ENCODE measurements at places on chromosomes 2 and 18.

- DNase-seq, result no peak
These were observed 45.6 kb downstream of the PARD6G start for GRCh38 chr18:80201739-80202138.

DNA sequence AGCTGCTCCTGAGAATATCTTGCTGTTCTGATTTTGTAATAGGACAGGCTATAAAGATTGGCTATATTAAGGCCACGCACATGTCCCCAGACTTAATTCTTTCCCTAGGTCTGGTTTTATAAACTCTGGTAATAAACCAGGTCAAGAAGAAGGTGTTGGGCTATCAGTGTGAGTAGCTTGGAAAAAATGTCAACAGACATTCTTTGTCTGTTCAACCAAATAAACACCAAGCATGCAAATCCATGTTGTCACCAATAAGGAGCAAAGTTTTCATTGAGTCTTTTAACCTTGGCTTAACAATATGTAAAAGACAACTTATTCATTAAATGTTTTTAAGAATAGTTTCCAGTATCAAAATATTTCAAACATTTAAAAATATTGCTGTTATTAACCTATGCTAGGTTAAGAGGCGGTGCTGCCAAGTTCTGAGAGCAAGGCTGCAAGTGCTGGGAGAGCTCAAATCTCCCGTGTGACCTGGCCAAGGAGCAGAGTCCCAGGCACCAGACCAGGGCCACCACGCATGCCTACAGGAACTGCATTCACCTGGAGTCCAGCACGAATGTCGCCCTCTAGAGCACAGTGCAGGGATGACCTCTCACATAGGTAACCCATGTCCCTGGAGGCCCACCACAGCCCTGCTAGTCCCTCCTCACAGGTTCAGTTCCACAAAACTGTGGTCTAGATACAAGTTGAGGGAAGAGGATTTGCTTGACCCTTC, 120.5 kb upstream of the POU3F3 start:
- DNase-seq, result peak; percentile 42

DNA sequence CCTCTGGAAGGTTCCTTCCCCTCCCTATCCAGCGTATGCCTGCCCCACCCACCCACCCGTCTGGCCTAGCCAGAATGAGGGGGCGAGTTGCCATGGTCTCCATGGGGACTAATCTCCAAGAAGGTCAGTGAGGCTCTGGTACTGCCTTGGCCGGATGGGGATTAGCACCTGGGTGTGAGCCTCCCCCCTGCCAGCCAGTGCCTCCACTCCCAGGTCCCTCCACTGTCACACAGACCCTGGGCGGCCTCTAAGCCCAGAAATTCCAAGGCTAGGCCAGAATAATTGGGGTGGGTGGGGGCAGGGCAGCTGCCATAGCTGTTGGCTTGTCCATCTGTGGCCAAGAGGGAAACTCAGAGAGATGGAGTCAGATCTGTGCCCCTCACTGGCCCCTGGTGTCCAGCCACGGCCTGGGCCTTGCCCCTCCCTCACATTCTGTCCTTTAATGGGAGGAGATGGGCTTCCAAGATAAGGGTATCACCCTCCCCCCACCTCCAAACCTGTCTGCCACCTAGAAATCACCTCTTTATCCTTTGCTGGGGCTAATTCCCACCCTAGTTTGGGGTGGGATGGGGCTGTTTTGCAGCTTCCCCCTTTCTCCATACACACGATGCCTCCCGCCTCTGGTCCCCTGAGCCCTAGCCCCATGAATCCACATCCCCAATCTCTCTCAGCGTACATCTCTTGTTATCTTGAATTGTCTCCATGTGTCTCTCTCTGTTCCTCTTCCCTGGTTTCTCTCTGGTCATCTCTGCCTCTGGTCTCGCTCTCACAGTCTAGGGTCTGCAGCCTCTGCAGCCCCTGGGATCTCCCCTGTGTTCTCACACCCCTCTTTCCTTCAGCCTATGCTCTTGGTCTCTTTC, 6.0 kb upstream of the CRYBA2 start:
- no peak for DNase-seq

GRCh38 chr2:129205766-129206165, 773.7 kb upstream of the RAB6C start:
- DNase-seq, result no peak

- peak; percentile 27 for DNase-seq
These were observed 160.1 kb downstream of the HAUS1 start for GRCh38 chr18:46264255-46264654.

- DNase-seq, result no peak
These were observed 93.0 kb upstream of the CRIM1 start for GRCh38 chr2:36262581-36262980.

DNA sequence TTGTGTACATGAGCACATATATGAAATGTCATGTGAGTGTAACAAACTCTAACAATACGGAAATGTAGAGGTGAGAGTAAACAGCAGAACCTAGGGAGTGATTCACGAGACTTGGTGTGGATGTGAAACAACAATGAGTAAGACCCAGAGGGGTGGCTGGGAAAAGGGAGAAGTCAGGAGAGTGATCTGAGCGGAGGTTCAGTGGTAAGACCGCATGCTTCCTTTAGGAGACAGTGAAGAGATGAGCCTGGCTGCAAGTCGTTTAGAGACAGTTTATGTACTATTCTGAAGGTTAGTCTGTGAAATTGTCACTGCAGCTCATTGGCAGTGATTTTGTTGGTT, 150.6 kb downstream of the PRPF40A start:
- DNase-seq, result no peak

DNA sequence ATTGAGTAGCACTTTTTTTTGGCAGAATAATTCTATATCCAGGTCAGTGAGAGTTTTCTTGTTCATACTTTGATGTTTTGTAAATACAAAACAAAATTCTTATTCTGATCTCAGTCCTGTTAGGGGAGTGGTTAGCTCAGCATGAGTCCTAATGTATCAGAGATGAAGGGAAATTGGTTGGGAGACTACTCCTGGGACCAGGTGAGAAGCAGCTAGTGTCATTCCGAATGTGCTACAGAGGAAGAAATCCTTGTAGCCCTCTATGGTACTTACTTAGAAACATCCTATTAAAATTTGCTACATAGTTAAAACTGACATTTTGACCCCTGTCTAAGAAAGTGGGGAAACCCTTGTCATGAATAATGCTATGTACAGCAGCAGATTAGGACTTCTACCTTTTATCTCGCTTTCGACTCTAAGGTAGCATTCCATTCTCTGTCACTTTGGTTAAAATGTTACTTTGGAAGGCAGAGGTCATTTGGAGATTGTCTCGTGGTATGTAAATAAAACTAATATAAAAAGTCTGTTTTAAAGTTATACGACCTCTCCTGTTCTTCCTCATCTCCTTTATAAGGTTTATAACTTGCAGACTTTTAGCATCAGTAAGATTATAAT, 65.8 kb downstream of the PARD3B start:
- DNase-seq, result no peak

- no peak for DNase-seq
These were observed 191.5 kb upstream of the ATP5MC3 start for GRCh38 chr2:175372704-175373701.

DNA sequence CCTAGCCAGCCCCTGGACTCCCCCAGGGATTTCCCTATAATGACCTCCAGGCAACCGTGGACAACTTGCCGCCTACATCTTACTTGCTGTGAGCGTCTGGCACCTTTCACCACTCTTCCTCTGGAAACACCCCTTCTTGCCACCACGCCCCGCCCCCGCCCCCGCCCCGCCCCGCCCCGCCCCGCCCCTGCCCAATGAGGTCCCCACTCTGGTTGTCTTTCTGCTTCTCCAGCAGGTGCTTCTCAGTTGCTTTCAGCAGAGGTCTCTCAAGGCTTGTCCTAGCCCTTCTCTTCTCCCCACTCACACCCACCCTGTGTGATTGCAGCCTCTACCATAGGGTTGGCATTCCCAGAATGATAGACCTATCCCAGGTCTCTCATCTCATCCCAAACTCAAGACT, 214.5 kb downstream of the EN1 start:
- DNase-seq, result no peak

GRCh38 chr18:22594155-22594690, 176.5 kb upstream of the CTAGE1 start:
- DNase-seq, result no peak

DNA sequence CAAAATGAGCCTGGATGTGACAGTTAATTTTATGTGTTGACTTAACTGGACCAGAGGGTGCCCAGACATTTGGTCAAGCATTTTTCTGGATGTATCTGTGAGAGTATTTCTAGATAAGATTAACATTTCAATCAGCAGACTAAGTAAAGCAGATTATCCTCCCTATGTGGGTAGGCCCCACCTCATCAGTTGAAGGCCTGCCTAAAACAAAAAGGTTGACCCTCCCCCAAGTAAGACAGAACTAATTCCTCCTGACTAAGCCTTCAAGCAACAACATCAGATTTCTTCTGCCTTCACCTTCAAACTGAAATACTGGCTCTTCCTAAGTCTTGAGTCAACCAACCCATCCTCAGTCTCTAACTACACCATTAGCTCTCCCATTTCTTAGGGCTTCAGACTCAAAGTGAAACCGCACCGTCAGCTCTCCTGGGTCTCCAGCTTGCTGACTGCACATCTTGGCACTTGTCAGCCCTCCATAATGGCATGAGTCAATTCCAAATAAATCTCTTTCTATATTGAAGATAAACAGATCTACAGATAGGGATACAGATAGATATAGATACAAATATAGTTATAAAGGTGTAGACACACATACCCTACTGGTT, 47.9 kb downstream of the MEMO1 start:
- DNase-seq, result no peak

- peak; percentile 25 for DNase-seq
These were observed 188.0 kb downstream of the CDH7 start for GRCh38 chr18:65938592-65939372.

DNA sequence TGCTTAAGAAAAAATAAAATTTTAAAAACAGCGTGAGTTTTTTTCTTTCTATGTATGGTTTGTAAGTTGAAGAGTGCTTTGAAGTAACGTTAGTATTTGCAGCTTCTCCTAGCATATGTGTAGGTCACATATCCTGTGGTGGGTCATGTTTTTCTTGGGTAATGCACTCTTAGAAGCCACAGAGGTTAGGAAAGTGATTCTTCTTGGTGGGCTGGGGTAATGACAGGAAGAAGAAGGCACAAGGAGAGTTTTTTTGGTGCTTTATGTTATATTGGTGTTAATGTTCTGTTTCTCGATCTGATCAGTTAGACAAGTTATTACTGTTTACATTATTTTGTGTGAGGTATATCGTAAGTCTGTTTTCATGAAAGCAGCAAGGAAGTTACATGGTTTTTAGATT, 109.0 kb downstream of the ICA1L start:
- DNase-seq, result no peak

DNA sequence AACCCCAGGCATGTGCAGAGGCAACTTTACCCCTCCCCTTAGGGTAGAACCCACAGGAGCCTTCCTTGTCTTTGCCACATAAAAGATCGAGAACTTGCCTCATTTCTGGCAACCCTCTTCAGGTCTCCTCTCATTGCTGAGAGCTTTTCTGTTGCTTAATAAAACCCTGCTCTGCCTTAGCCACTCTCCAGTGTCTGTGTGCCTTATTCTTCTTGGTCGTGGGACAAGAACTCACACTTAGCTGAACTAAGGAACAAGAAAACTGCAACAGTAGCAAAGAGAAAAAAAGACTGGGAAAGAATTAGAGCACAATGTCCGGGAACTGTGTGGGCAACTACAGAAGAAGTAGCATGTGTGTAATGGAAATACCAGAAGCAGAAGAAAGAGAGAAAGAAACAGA, 56.2 kb upstream of the SMIM21 start:
- DNase-seq, result no peak

DNA sequence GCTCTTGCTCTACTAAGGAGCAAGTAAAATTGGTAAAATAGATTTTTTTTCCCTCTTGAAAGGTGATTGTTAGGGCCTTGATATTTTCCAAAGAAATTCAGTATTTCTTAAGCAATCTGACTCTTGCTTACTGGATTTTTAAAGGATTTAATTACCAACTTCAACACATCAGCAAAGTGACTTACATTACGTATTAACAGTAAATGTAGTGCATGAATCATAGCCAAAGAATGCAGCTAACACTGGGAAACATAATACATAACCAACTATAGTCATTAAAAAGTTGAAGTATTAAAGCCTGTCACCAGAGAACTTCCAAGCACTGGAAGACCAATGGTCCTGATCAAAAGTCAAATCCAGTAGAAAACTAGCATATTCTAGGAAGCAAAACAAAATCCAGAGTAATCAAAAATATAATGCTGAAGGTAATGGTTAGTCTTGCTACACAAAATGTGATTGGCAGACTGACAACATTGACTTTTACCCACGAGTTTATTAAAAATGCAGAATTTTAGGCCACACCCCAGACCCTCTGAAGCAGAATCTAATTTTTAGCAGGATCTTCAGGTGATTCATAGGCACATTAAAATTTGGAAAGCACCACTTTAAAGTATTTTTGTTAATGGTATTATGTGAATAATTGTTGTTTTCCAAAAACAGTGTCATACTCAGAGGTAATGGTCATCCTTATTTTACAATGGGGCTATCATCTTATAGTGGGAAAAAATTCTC, 31.8 kb upstream of the CAVIN2 start:
- no peak for DNase-seq

DNA sequence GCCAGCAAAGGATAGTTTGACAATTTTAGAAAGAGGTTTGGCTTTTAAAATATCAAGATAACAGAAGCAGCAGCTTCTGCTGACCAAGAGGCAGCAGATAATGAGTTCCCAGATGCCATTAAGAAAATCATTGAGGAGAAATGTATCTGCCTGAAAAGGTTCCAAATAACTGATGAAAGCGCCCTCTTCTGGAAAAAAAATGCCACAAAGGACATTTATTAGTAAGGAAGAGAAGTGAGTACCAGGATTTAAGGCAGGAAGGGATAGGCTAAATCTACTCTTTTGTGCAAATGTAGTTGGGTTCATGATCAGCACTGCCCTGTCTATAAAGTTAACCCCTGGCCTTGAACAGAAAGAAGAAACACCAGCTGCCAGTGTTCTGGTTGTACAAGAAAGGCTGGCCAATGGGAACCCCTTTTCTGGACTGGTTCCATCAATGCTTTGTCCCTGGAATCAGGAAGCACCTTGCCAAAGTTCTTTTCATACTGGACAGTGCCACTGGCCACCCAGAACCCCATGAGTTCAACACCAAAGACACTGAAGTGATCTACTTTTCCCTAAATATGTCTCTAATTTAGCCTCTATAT, 40.6 kb downstream of the DHX57 start:
- DNase-seq, result peak; percentile 6

DNA sequence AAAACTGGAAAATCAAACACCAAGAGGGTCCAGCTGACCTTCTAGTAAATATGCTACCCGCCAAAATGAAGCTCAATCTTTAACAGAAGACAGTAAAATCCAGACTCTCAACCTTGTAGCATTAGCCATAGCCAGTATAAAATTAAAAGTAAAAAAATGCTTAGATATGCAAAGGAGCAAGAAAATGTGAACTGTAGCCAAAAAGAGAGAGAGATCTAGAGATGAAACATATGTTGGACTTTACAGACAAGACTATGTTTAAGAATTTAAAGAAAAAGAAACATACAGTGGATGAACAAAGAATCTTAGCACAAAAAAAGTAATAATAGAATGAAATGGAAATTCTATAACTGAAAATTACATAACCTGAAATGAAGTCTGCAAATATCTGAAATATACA, 344.5 kb downstream of the LRATD1 start:
- DNase-seq, result no peak

- DNase-seq, result no peak
These were observed 22.4 kb downstream of the NPAS2 start for GRCh38 chr2:100842241-100842922.

All from NT2/D1 (cell line).